Inflammatory macrophage treated with lipopolysaccharide for 4 hours (primary cell): ENCODE measurements at places on chromosomes 16 and 17.

DNA sequence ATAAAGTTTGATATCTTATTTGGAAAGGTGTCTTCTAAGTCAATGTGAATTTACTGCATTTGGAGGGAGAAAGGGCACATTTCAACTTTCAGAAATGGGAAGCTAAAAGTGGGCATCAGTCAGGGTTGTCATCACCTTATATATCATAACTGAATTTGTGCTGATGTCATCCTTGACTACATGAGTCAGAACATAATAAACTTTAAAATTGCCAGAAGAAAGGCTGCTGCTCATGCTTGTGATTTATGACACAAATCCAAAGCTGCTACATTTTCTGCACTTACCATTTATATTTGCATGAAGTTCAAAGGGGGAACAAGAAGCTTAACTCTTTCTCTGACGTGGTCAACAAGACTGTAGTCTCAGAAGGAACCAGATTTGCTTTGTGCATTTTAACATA is 196.6 kb downstream of the UTP18 start:
- peak; percentile 19 for DNase-seq

- DNase-seq, result no peak
Observed at GRCh38 chr16:51881731-51882130, 665.2 kb downstream of the TOX3 start.

DNA sequence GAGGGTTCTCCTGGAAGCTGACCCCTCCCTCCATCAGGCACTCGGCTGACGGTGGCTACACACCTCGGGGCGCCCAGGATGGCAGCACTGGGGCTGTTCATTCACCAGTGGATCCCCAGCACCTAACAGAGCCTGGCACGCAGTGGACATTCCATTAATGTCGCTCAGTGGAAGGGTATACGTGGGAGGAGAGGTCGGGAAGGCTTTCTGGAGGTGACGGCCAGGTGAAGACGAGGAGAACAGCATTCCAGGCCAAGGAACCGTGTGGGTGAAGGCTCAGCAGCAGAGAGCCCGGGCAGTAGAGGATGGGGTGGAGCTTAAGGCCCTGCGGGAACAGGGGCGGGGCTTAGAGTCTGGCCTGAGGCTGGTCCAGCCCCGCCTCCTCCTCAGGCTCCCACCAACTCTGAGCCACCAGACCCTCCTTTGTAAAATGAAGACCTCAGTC is 2.5 kb upstream of the HS3ST6 start:
- peak; percentile 10 for DNase-seq

DNA sequence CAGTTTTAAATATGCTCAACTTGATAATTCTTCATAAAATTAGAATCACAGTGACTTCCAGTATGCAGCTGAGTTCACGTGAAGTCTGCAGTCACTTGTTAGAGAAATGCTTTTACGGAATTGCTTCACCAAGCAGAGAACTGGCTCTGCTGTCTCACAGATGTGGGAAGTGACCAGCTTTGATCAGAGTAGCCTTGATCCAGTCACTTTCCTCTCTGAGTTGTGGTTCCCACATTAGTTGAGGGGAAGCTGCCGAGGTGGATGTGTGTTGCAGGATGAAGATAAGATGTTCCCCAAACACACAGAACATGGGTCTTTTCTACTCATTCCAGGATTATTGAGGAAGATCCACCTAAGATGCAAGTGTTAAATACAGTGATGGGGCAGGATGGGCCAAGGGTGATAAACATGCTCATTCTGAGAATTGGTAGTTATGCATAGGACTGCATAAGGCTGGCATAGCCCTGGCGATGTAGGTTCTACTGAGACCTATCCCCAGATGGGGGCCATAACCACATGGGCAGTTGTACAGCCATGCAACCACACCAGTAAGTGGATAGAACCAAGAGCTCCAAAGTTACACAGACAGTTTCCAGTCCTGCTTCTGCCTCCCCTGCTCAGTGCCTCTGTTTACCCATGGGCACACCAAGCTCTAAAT is 168.9 kb upstream of the MAF start:
- DNase-seq, result peak; percentile 51

- DNase-seq, result no peak
Observed at GRCh38 chr17:41652461-41652970, 28.1 kb upstream of the KRT17 start.

DNA sequence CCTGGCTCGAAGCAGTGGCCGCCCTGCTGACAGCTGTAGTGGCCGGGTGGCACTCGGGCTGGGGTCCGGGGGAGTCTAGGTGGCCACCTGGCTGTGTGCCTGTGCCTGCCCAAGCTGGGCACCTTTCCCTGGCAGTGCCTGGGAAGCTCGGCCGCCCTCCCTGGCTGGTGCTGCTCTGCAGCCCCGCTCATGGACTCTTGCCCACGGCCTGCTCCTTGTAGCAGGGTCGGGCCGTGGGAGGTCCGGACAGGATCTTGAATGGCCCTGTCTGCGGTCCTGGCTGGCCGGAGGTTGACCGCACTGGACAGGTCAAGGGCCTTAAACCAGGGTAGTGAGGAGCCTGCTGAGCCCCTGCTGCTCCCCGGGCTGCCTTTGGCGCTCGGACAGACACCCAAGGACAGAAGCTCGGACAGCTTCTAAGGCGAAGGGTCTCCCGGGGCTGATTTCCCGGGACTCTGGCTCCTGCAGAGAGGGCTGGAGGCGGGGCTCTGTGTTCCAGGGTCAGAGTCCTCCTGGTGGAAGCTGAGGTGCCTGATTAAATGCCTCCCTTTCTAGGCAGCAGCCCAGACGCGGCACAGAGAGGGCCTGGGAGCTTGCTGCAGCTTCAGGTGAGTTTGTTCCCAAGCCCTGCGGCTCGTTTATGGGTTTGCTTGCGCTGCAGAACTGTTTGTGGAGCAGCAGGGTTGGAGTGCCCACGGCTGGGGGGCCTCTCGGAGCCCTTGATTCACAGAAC is 6.0 kb downstream of the CAPN15 start:
- no peak for DNase-seq

- peak; percentile 86 for DNase-seq
Observed at GRCh38 chr16:30136971-30137605, 14.1 kb upstream of the MAPK3 start.

DNA sequence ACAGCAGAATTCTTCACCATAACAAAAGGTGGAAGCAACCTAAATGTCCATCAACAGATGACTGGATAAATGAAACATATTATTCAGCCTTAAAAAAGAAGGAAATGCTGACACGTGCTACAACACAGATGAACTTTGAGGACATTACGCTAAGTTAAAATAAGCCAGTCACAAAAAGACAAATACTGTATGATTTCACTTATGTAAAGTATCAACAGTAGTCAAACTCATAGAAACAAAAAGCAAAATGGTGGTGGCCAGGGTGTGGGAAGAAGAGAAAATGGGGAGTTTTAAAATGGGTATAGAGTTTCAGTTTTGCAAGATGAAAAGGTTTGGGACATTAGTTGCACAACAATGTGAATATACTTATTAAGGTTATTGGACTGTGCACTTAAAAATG is 49.8 kb upstream of the MTMR4 start:
- DNase-seq, result peak; percentile 84

- DNase-seq, result no peak
Observed at GRCh38 chr16:72944757-72945485, 103.0 kb downstream of the ZFHX3 start.

DNA sequence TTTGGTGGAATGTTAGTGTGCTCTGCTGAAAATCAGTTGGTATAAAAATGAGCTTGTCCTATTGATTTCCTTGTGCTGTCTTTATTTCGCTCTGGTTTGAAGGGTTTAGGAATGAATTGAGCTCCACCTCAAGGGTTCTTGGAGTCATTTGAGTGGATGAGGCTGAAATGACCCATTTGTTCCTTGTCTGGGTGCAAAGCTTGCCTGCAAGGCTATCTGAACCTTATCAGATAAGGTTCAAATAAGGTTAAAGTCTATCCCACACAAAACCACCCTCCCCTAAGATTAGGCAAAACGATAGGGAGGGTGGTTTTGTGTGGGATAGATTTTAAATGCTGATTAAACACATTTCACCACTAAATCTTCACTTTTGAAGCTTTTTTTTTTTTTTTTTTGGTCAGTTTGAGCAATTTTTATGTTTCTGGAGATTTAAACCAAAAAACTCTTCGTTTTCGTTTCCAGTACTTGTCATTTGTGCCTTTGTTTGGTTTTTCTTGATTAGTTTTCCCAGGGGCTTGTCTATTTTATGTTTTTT is 62.7 kb downstream of the ARHGAP44 start:
- no peak for DNase-seq
